Iris pigment epithelial cell (primary cell): ENCODE measurements at places on chromosomes 1 and 21.

- peak; percentile 47 for DNase-seq
Measured at GRCh38 chr1:95021805-95022643, 50.7 kb downstream of the ALG14 start.

- DNase-seq, result peak; percentile 68
Measured at GRCh38 chr1:112706505-112707220, at the start of gene RHOC. Gene RHOC (minus strand): TSS chr1:112707127. CDS start chr1:112703799, 3,328 bp downstream.

- no peak for DNase-seq
Measured at GRCh38 chr1:200108659-200109058, 81.1 kb downstream of the NR5A2 start.

GRCh38 chr1:160284782-160285344, at the start of gene PEX19:
Gene PEX19 (minus strand): TSS chr1:160285133. CDS start chr1:160285124, 9 bp downstream.
- DNase-seq, result peak; percentile 95

DNA sequence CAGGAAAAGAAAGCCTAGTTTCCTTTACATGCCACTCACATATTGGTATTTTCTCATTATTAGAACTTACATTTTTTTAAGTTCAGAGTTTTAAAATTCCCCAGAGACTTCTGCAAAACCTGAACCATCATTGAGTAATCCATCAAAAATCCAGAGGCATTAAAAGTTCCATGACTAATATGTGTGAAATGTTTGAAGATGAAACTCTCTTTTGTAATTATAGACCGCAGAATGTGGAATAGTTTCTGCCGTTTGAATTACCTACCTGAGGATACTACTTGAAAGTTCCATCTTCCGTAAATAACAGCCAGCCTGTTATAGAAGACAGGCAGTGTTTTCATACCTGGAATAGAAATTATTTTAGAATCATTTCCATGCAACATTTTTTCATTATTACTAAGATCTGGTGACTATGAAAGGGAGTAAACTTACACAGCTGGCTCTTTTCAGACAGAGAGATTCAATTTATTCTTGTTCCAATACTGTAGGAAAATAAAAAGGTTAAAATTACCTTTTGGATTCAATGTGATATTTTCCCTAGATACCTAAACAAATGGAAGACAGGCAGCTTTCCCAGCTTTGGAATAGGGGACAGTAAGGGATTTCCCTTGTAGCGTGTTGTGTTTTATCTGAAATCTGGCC, 131.4 kb downstream of the ST6GALNAC5 start:
- peak; percentile 92 for DNase-seq

GRCh38 chr1:201294876-201295275, 11.6 kb downstream of the PKP1 start:
- DNase-seq, result no peak

DNA sequence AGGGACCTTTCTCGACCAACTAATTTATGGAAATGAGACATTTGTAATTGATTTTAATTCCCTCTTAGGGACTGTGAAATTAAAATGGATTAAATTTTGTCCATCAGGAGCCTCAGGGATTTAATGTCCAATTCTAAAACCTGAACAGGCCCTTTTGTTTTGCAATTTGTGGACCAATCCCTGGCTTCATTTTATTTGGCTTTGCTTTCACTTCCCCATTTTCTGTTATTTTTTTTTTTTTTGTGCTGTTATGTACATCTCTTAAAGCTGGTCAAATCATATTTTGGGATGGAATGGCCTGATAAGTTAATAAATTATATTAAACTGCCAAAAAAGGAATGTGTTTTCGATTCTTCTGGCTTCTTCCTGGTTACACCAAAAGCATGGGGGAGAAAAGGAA, 28.9 kb downstream of the ZSCAN20 start:
- no peak for DNase-seq

DNA sequence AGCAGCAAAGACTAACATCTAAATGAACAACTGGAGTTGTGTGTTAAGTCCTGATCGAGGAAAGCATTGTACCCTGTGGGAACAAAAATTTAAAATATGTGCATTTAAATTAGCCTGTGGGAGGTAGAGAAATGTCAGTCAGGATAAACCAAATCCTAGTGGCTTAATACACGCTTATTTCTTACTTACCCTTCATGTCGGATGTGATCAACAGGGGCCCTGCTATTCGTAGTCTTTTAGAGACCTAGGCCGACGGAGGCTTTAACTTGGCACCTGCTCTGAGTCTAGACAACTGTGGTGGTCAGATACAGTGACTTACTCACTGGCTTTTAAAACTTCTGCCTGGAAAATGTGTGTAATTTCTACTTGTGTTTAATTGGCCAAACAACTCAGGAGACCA, 10.2 kb downstream of the GSTM3 start:
- DNase-seq, result peak; percentile 15

GRCh38 chr1:234619071-234619480, 9.1 kb upstream of the IRF2BP2 start:
- DNase-seq, result peak; percentile 37
